Naive thymus-derived CD8-positive, alpha-beta T cell (primary cell): ENCODE measurements at places on chromosomes 3 and 15.
A peak's percentile ranks its signal among the peaks of the same experiment; 100 is the strongest.

- no peak for DNase-seq
Measured at GRCh38 chr3:70517124-70517890, 204.9 kb upstream of the MDFIC2 start.

- no peak for DNase-seq
Measured at GRCh38 chr3:194205675-194206133, 69.8 kb downstream of the HES1 start.

- DNase-seq, result no peak
Measured at GRCh38 chr3:23796518-23796917, 9.2 kb upstream of the UBE2E1 start.

DNA sequence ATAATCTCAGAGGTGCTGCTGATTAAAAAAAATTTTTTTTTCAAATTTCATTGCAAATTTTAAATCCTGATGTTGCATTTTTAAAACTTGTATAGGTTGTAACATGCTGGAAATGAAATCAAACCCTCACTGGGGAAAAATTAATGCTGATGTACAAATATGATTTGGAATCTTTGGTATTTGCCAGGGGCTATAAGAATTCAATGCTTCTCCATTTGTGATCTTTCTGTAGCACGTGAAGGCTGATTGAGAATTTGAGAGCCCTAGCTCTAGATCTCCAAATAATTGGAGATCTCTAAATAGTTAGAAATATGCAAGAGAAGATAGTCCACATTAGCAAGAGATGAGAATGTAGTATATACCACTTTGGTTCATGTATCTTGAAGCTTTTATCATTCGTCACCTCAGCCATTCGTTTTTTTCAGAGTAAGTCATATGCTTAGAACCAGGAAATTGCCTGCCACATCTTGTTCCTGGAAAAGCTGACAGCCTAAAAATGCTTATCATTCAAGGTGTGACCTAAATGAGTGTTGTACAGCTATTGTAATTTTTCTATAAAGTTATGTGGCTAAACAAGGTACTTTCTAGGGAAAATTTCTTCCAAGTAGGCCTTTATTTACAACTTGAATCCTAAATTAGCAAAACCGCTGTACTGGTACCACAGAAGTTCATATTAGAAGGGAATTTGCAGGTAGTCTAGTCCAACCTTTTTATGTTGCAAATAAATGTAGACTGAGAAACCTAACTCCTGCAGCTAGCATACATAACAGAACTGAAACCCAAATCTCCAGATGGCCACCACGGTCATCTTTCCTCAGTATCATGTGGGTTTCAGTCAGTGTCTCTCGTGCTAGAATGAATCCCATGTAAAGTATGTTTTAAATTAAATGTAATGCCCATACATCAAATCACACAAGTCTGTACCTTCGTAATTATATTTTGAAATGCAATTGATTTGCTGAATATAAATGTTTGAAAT is 48.5 kb downstream of the FNDC3B start:
- no peak for DNase-seq

GRCh38 chr3:70615286-70615685 is 302.8 kb upstream of the MDFIC2 start:
- no peak for DNase-seq

DNA sequence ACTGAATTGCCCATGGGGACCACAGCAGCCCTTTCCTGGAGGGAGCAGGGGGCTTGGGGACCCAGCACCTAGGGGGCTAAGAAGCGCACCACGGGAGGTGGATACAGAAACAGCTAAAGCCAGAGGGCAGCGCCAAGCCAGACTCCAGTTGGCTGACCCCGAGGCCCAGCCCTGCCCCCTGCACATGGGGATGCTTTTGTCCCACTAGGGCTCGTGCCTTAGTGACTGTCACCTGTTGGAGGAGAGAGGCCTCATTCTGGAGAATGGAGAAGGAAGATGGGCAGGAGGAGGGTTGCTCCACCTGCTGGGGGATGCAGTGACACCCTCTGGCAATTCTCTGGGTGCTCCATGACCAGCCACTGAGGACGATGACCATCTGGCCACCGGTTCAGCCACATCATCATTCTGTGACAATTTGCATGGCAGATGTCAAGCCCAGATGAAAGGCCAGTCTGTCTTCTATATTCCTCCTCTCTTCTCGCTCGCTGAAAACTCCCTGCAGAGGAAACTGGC is 167.8 kb upstream of the TLE3 start:
- DNase-seq, result no peak

- no peak for DNase-seq
Measured at GRCh38 chr3:194235160-194235559, 99.2 kb downstream of the HES1 start.

GRCh38 chr3:72095521-72095920 is 310.6 kb upstream of the PROK2 start:
- no peak for DNase-seq

GRCh38 chr3:170826047-170826446 is 43.9 kb downstream of the RPL22L1 start:
- DNase-seq, result no peak

- no peak for DNase-seq
Measured at GRCh38 chr3:78838362-78838761, 929.4 kb downstream of the ROBO1 start.

DNA sequence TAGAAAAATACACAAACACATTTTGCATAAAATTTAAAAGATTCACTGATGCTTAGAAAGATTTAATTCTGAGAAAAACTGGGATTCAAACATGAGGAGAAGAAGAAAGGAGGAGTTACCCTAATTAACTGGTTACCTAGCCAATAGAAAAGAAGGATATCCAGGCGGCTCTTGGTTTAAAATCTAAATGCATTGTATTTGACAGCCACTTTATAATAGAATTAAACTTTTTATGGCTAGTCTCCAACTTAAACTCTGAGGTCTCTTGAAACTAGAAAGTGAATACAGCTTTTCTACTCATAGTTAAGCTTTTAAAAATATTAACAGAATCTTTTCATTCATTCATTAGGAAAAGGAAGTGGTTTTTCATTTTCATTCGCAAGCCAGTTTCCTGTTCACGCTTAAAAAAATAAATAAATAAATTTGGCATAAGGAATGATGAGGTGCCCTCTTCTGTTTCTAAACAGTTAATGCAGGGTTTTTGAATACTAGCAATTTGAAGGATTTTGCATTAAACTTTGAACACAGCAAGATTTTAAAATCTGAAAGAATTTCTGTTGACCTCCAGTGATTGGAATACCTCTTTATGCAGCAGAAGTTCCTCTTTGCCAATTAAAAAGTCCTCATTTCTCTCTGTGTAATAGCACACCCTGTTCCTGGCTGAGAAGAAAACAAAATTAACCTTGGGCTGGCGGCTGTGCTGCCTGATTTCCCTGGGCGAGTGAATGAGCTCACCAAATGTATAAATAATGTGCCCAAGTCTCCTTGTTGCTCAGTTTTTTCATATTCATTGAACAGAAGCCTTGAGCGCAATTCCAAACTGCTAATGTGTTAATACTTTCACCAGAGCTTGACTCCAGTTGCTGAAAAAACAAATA is 105.1 kb downstream of the ZMAT3 start:
- DNase-seq, result no peak

GRCh38 chr3:138718849-138719248 is 110.3 kb downstream of the FAIM start:
- no peak for DNase-seq

GRCh38 chr3:10517627-10518026 is 12.2 kb upstream of the ATP2B2 start:
- no peak for DNase-seq

GRCh38 chr3:52302426-52303145 is 13.5 kb upstream of the DNAH1 start:
- DNase-seq, result no peak

- no peak for DNase-seq
Measured at GRCh38 chr3:37673401-37673800, 188.3 kb upstream of the CTDSPL start.

- no peak for DNase-seq
Measured at GRCh38 chr15:39488516-39488915, 92.4 kb upstream of the THBS1 start.

DNA sequence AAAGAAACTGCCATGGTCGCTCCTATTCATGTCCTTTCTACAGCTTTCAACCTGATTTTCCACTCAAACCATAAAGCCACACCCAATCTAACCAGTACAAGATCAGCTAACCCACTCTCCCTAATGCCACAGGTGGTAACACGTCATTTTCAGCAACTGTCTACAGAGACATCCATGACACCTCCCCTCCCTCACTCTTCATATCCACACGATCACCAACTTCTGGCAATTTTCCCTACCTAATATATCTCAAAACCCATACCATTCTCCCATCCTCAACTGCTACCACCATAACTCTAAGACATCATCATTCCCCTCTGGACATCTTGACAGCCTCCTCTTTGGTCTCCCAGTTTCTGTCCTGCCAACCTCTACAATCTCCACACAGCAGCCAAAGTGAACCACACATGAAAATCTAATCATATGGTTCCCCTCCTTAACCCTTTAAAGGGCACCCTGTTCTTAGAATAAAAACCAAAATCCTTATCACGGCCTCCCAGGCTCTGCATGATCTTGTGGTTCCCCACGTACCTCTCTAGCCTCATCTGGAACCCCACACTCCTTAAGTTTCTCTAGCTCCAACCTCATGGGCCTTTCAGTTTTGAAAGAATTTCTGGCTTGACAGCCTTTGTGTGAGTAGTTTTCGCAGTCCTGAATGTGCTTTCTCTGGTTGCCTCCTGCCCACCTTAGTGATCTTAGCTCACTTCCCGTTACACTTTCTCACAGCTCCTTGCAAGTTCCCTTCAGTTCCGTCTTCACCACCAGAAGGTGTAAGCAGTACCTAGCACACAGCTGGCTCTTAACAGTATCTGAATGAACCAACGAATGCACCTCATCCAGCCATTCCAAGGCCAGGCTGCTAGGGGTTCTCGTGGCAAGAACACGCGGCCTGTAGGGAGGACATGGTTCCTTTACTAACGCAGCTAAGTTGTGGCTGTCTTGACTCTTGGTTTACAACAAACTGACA is 33.4 kb downstream of the SPINK8 start:
- peak; percentile 63 for DNase-seq

- no peak for DNase-seq
Measured at GRCh38 chr15:66496951-66497501, 536 bp downstream of the SNAPC5 start.

DNA sequence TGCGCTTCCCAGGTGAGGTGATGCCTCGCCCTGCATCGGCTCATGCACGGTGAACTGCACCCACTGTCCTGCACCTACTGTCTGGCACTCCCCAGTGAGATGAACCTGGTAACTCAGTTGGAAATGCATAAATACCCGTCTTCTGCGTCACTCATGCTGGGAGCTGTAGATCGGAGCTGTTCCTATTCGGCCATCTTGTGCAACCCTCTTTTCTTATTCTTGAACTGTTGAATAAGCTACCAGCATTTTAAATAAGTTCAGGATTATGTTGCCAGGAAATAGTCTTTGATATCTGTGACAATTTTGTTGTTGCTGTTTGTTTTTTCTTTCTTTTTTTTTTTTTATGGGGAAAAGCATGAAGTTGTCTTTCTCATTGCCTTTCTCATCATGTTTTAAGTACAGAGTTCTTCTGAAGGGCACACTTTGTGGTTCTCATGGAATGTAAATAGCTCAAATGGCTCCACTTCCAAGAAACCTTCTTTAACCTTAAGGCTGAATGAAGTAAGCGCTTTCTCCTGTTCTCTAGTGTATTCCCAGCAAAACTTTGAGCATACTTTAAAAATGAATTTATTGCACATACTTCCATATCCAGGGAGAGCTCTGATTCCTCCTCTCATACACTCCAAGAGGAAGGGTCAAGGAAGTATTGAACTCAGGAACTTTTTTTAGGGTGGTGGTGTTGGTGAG is 468.0 kb upstream of the TBL1XR1 start:
- no peak for DNase-seq

DNA sequence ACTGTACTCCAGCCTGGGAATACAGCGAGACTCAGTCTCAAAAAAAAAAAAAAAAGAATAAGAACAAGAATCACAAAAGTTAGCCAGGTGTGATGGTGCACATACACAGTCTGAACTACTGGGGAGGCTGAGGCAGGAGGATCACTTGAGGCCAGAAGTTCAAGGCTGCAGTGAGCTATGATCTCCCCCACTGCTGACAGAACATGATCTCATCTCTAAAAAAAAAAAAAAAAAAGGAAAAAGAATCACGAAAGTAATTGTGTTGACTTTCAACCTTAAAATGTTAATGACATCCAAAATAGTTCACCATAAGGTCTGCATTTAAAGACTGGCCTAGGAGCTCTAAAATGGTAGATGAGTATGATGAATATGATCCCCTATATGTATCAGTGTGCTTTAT is 68.0 kb upstream of the MAP4 start:
- no peak for DNase-seq

- no peak for DNase-seq
Measured at GRCh38 chr15:80201256-80202015, 48.6 kb downstream of the FAH start.

- DNase-seq, result no peak
Measured at GRCh38 chr15:93118904-93119303, 29.9 kb upstream of the RGMA start.

DNA sequence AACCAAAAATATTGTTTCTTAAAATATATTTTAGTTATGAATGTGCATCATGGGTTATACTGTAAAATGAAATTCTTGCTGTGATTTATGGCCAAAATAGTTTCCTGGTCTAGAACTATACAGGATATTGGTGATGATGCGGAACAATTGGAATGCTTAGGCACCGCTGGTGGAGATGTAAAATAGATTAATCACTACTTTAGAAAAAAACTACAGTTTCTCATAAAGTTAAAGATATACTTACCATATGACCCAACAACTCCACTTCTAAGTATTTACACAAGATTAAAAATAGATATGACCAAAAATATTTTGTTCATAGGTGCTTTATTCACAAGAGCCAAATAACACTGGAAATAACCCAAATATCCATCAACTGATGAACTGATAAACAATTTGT is 126.7 kb downstream of the TUSC7 start:
- DNase-seq, result no peak

DNA sequence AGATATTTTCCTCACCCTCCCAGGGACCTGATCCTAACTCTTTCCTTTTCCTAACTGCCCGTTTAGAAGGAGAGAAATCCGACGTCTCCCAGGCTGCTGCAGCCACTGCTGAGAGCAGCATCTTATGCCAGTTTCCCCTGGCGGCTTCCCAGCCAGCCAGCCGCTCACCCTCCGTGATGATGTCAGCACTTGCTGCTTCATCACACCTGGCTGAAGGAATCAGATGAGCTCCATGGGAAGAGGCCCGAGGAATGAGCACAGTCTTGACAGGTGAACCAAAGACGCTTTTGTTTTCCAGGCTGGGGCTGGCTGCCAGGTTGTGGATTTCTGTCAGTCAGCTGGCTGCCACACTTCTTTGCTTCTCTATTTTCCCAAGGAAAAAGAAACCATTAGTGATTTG is 445.1 kb upstream of the RBMS3 start:
- DNase-seq, result no peak

- DNase-seq, result no peak
Measured at GRCh38 chr3:14379843-14380242, 22.6 kb upstream of the SLC6A6 start.

DNA sequence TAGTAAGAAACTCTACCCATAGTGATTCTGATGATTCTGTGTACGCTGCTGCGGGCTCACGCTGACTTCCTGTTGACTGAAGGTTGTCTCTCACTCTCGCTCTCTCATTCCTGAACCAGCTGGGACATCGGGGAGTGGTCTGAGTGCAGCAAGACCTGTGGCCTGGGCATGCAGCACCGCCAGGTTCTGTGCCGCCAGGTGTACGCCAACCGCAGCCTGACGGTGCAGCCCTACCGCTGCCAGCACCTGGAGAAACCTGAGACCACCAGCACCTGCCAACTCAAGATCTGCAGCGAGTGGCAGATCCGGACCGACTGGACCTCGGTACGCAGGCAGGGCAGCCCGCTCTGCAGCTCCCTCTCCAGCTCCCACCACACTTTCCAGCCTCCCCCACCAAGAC is 63.6 kb upstream of the NR2E3 start:
- DNase-seq, result no peak
